ENCODE measurements at places on chromosomes 1 and 21.

- no peak for DNase-seq
These were observed 15.7 kb upstream of the ETS2 start for GRCh38 chr21:38790059-38790458.

- DNase-seq: no peak
These were observed 267.9 kb downstream of the PTPRU start for GRCh38 chr1:29504196-29504595.

DNA sequence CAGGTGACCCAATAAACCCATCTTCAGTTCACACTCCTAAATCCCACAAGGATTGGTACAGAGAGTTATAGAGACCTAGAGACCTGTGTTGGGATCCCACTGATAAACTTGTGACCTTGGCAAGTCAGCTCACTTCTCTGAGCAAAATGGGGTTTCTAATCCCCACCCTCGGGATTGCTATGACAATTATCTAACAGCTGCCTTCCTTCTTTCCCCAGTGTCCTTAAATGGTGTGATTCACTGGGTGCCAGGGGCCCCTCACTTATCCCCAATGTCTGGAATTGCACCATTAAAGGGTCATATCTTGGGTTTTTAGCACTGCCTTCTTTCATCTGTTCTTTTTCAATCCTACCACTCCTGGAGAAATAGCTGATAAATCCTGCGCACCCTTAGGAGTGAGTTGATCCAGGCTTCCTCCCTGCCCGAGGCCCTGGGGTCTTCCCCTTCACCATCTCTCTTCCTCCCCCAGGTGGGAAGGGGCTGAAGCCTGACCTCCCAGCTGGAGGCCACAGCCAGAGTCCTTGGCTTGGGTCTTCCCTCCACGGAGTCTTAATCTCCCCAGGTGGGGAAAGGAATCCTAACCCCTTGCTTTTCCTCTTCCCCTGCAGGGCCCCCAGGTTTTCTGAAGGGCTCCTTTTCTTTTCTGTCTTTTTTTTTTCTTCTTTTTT lies 39.7 kb downstream of the LACTBL1 start:
- no peak for DNase-seq

DNA sequence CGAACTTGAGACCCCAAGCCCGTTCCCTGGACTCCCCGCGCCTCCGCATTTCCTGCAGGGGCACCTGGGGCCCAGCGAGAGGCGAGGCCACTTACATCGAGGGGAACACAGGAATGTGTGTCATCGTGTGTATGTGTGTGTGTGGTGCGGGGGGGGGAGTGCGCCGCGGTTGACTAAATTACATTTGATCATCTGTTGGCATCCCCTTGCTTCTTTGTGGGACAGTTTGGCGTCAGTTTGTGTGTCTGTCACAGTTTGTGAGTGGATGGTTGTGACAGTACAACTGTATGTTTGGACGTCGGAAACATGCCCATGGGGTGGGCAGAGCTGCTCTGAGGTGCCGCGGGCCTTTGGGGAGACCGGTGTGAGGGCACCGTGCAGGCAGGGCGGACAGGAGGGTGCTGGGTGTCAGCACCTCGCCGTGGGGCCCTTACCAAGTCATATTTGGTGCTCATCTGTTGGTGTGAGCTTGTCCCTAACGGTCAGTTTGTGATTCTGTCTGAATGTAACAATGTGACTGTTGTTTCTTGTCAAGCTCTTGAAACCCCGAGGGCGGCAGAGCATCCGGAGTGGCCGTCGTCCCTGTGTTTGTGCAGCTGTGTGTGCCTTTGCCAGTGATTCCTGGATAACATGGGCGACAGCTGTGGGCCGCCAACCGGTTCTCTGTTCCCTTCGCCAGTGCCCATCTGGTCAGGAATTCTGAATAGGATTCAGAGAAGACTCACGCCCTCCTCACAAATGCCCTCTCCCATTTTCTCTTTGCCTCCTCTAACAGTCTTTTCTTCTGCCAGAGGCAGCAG lies 899 bp downstream of the OPRD1 start:
- DNase-seq: no peak

DNA sequence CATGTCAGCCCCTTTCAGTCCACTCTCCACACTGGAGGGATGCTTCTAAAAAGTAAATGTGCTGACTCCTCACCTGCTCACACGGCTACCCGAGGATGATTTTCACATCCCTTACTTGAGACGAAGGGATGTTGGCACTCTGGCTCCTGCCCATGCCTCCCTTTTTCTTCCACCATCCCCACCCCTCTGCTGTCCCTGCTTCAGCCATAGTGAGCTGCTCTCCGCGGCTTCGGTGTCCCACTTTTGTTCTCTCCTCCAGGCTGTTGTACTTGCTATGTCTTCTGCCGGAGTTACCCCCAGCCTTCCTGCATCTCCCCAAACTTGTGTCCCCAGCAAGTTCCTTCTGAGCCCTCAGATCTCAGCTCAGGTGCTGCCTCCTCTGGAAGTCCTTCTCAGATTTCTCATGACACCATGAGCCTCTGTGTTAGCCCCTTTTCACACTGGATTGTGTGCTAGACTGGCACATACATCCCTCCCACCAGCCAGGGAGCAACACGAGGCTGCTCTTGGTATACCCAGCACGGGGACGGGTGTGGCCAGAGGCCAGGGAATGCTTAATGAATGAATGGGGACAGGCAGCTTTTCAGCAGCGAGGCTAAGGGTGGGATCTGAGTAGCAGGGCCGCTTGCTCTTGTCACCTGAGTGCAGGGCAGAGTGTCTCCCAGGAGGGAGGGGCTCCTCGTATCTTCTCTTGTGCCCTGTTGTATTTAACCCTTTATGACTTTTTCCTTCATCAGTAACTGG lies 1.3 kb downstream of the ACOT11 start:
- no peak for DNase-seq

GRCh38 chr1:29756901-29757725 lies 520.8 kb downstream of the PTPRU start:
- DNase-seq: no peak

- DNase-seq: no peak
These were observed 39.2 kb downstream of the KCNAB2 start for GRCh38 chr1:6084781-6085495.

GRCh38 chr1:245177071-245177900 lies 22.5 kb downstream of the KIF26B start:
- no peak for DNase-seq

- no peak for DNase-seq
These were observed 47.1 kb upstream of the ATP1A1 start for GRCh38 chr1:116325922-116326321.

- no peak for DNase-seq
These were observed 15.0 kb upstream of the CEP85 start for GRCh38 chr1:26218906-26219494.

DNA sequence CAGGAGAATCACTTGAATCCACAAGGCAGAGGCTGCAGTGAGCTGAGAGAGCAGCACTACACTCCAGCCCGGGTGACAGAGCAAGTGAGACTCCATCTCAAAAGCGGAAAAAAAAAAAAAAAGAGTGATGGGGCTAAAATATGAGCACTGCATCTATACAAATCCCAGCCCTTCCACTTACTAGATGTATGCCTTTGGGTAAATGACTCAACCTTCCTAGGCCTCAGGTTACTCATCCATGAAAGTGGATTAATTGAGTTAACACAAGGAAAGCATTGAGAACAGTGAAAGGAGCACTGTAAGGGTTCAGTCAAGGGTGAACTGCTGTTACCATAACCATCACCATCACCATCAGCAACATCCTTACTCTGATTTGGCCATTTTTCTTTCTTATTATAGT lies 226.4 kb upstream of the C8B start:
- DNase-seq: no peak

- no peak for DNase-seq
These were observed at the start of gene C1orf226 for GRCh38 chr1:162381383-162381782. Gene C1orf226 (plus strand): TSS chr1:162381728. CDS start chr1:162381902, 174 bp downstream.

DNA sequence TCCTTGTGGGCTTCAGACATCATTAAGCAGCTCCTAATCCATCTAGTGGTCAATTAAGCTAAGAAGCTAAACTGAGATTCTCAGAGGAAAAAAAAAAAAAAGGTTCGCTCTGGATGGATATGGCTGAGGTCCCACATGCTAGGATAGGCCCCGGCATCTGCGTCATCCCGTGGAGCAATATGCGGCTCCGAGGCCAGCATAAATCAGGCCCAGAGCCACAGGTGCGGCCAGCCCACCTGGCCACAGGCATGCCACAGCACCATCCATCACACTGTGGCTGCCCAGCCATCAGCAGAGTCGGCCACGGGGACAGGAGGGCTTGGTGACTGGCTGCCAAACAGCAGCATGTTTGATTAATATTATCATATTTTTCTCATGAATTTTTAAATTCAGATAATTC lies 106.9 kb upstream of the TIAM1 start:
- DNase-seq: no peak

DNA sequence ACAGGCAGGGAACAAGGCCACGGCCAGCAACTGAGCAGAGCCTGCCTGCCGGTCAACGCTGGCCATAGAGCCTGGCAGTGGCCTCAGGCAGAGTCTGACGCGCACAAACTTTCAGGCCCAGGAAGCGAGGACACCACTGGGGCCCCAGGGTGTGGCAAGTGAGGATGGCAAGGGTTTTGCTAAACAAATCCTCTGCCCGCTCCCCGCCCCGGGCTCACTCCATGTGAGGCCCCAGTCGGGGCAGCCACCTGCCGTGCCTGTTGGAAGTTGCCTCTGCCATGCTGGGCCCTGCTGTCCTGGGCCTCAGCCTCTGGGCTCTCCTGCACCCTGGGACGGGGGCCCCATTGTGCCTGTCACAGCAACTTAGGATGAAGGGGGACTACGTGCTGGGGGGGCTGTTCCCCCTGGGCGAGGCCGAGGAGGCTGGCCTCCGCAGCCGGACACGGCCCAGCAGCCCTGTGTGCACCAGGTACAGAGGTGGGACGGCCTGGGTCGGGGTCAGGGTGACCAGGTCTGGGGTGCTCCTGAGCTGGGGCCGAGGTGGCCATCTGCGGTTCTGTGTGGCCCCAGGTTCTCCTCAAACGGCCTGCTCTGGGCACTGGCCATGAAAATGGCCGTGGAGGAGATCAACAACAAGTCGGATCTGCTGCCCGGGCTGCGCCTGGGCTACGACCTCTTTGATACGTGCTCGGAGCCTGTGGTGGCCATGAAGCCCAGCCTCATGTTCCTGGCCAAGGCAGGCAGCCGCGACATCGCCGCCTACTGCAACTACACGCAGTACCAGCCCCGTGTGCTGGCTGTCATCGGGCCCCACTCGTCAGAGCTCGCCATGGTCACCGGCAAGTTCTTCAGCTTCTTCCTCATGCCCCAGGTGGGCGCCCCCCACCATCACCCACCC lies at the start of gene TAS1R3:
TAS1R3 (plus strand) TSS at position 213 of the 898 bp plus-strand sequence; CDS start at position 279, 66 bp downstream.
- no peak for DNase-seq

GRCh38 chr1:116453481-116453880 lies 80.4 kb downstream of the ATP1A1 start:
- DNase-seq: no peak

DNA sequence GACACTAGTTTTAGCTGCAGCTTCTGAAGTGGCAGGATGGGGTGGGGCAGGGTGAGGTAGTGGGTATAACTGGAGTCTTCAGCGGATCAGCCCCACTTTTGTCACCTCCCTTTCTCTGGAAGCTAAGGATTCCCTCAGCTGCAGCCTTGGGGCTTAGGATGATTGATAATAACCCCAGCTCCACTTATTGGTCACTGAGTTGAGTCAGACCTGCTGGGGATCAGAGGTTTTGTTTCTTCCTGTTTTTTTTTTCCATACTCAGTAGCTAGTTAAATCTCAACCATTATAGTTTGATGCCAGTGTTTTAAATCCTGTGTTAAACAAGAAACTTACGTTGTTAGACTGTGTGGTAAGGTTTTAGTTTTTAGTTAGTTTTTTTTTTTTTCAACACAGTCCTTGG lies 57.2 kb downstream of the LAMC1 start:
- no peak for DNase-seq

- DNase-seq: no peak
These were observed 41.7 kb upstream of the SLC19A1 start for GRCh38 chr21:45583831-45584509.

- DNase-seq: no peak
These were observed 8.8 kb upstream of the NADK start for GRCh38 chr1:1786836-1787605.

- no peak for DNase-seq
These were observed 49.4 kb downstream of the NFIA start for GRCh38 chr1:61131716-61132115.

DNA sequence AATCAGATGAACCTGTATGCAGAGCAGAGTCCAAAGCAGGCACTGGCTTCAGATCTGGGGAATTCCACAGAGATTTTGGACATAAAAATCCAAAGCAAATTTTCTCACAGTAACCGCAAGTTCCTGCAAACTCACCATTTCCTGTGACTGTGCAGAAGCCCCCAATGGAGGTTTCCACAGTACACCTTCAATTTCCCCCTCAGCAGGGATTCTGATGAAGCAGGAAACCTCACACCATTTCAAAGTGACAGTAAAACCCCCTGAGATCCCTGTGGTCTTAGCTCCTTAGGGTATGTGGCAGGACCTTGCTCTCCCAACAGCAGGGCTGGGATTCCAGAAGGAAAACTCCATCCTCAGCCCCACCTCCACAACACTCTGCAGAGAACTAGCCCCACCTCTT lies 6.0 kb upstream of the TGFBR3 start:
- DNase-seq: no peak

DNA sequence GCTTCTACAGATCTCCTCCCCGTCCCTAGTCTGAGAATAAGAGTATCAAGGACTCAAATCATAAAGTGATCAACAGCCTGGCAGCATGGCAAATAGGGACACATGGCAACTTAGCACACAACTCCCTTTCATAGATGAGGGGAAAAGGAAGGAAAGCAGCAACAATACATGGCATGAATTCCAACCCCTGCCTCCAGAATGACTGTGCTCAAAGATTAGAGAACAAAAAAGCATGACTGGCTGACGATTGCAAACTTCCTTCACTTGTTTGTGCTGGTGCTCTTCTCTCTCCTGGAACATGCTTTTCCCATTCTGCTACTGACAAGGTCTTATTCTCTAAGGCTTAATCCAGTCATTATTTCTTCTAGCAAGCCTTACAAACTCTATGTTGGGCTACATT lies 11.5 kb downstream of the KTI12 start:
- no peak for DNase-seq

DNA sequence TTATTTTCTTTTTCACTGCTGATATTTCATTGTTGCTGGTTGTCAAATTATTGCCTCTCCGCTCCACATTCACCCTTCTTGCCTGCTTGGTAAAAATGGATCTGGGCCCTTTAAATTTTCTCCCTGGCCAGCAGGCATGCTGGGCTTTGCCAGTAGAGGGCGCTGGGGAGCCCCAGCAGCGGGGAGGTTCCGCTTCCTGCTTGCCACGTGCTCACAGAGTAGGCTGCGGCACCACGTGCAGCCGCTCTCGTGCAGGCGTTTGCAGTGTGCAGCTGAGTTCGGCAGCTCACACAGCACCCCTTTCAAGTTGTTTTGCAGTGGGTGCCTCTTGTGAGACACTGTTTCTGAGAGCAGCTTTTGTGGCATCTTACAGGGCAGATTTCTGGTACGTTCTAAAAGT lies at the start of gene ACTL8:
ACTL8 (plus strand) TSS at position 214 of the 400 bp plus-strand sequence. CDS start 67,676 bp downstream, outside the sequence.
- DNase-seq: no peak

GRCh38 chr1:101005183-101005582 lies 20.4 kb downstream of the DPH5 start:
- no peak for DNase-seq
